ENCODE measurements at places on chromosomes 7 and 10.
A peak's percentile ranks its signal among the peaks of the same experiment; 100 is the strongest.

- DNase-seq: no peak
Observed at GRCh38 chr7:116218051-116218645, 7.8 kb downstream of the TES start.

DNA sequence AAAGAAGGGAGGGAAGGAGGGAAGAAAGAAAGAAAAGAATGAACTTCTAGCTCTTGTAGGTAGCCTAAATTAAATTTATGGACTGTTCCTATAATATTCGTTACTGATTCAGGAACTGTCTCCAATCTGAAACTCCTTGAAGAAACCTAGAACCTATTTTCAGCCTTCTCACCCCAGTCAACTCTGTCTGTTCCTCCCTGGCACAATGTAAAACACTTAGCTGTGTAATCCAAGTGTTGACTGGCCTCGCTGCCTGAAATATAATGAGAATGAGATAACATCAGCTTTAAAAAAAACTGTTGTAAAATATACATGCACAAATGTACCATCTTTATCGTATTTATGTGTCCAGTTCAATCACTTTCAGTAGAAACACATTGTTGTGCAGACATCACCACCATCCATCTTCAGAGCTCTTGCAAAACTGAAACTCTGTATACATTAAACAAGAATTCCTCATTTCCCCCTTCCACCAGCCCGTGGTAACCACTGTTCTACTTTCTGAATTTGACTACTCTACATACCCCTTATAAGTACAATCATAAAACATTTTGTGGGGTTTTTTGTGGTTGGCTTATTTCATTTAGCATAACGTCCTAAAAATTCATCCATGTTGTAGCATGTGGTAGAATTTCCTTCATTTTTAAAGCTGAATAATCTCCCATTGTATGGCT is 6.3 kb upstream of the C7orf33 start:
- DNase-seq: no peak

DNA sequence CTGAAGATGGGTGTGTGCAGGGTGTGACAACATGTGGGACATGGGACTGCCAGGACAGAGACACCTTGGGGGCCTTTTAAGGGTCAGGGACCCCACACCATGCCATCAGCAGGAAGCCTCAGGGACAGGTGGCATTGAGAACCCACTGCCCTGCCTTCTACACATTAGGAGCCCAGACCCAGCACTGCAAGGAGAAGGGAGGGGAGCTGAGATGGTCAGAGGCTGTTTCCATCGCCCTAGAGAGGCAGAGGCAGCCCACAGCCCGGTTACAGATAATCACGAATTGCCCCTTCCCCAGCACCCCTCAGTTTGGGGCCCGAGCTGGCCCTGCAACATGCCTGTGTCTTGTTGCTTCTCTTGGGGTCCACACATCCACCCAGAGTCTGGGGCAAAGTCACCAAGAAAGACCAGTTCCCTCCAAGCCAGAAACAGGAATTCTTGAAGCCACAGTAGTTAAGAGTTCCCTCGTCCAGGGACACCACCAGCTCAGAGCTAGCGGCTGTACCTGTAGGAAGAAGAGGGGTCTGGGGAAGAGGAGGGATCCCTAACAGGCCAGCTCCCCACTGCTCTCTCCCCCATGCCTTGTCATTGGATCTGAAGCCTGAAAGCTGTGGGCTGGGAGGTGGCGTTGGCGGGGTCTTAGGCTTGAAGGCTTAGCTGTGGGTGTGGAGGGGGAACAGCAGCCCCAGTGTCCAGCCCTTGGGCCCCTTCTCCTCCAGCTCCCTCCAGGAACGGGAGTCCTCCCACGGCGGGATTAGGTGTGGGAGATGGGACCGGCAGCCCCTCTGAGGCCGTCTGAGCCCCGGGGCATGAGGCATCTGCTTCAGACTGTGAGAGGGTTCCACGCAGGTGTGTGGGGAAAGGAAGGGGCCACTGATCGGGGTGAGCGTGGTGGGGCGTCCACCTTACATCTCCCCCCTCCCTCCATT is 44.8 kb upstream of the ELFN1 start:
- no peak for DNase-seq

GRCh38 chr10:123583639-123584418 is 82.3 kb upstream of the GPR26 start:
- DNase-seq: peak; percentile 59

GRCh38 chr7:23254051-23254681 is 7.6 kb downstream of the GPNMB start:
- DNase-seq: no peak
